Left lung (tissue), 14 donors: ENCODE measurements at places on chromosomes 5 and 9.

- DNase-seq = no peak
Measured at GRCh38 chr9:89841456-89841855, 236.6 kb downstream of the GADD45G start.

GRCh38 chr5:126364206-126364902 is 58.9 kb upstream of the GRAMD2B start:
- DNase-seq = no peak

- no peak for DNase-seq
Measured at GRCh38 chr5:181151146-181151545, 3.8 kb downstream of the OR2V2 start.

- no peak for DNase-seq
Measured at GRCh38 chr5:5581080-5581479, 158.6 kb downstream of the ICE1 start.

GRCh38 chr9:69637817-69638200 is 34.4 kb downstream of the APBA1 start:
- DNase-seq = no peak

- DNase-seq = no peak
Measured at GRCh38 chr5:95940758-95941682, 20.6 kb downstream of the ELL2 start.

- DNase-seq = no peak
Measured at GRCh38 chr9:105072476-105072875, 144.5 kb upstream of the ABCA1 start.

- DNase-seq = no peak
Measured at GRCh38 chr9:80091526-80091925, 519.8 kb downstream of the TLE4 start.

DNA sequence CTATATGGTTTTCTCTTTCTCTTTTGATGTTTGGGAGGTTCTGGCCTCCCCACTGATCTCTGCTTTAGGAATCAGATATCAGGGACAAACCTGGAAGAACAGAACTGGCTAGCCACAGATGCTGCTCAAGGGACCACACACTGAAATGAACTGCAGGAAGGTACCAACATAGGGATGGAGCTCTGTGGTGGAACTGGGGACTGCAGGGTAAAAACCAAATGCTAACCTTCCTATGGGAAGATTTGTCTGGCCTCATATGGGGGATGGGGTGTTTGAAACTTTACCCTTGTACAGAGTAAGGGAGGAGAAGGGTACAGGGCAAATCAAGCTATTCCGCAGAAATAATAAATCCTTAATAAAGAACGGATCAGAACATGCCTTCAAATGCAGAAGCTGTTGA is 49.4 kb downstream of the ELOVL7 start:
- DNase-seq = no peak

DNA sequence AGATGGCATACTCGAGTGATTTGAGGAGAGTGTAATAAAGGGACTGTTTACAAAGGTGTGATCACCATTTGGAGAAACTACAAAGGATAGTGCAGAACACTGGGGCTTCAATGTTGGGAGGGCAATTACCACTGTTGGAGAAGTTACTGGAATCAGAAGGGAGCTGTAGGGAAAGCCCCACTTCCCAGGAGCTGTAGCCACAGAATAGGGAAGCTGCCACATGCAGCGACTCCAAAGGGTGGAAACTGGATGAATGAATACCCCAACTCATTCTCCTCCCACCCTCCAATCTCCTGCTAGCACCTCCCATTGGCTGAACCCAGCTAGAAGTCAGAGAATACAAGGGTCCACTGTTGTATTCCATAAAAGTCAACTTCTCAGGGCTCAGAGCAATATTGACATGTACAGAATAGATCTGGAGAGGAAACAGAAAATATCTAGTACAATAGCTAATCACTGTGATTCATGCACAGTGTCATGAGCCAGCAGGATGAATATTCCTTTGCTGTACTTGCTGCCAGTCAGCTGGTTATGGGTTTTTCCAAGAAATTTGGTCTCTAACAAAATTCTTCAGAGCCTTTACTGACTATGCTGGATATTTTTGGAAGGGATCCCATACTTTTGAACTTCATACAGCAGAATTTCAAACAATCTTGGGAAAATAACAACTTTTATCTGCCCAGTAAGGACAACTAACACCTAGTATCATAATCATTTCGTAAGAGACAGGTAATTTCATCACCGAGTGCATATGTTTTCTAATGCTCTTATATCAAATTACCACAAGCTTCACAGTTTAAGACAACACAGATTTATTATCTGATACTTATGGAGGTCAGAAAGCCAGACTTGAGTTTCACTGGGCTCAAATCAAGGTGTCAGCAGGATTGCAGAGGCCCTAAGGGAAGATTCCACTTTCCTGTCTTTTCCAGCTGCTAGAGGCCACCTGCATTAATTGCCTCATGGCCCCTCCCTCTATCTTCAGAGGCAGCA is 39.6 kb downstream of the PDCD1LG2 start:
- DNase-seq = no peak

GRCh38 chr5:155069961-155070360 is 56.4 kb downstream of the KIF4B start:
- DNase-seq = no peak

GRCh38 chr9:87324613-87325194 is 173.0 kb upstream of the DAPK1 start:
- DNase-seq = no peak
